Activated CD8-positive, alpha-beta memory T cell treated with anti-CD3 and anti-CD28 coated beads for 1 hour (primary cell): ENCODE measurements at places on chromosomes 7 and 10.
A peak's percentile ranks its signal among the peaks of the same experiment; 100 is the strongest.

DNA sequence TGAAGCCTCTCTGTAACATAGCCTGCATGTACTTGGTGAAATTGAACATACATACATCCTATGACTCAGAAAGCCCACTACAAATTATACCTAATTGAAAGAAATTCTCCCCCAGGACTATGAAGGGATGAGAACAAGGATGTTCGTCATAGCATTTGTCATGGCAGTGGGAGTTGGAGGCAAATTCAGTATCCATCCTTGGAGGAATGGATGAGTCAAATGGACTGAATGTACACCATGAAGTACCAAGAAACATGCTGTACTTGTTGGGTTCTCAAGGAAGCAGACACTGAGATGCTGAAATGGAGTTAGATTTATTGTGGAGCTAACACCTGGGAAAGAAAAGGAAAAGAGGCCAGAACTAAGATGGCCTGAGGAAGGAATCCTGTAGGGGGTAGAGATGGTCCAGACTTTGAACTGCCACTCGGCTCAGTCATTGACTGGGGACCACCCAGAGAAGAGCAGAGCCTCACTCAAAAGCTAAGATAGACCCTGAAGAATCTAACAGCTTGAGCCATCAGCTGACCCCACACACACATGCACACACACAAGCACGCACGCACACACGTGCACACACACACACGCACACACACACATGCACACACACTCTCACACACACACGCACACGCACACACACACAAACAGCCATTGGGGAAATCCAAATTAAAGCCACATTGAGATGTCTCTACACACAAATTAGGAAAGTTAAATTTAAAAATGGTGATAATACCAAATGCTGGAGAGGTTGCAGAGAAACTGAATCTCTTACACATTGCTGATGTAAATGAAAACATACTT, 22.3 kb downstream of the AOC1 start:
- no peak for DNase-seq

DNA sequence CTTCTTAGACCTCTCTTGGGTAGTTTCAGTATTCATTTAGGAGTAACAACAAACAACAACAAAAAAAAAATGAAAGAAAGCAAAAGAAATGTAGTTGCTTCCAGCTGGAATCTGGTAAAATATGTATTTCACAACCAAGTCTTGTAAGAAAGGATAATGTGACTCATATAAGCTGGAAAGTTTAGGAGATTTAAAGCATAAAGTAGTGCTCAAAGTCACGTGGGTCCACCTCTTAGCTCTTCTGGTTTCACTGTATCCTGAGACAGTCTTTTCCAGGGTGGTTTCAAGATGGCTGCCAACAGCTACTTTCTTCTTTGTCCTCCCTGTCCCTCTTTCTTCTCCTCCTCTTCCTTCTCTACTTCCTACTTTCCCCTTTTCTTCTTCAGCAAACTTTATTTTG, 69.5 kb upstream of the CDK13 start:
- no peak for DNase-seq

- DNase-seq = peak; percentile 6
Observed at GRCh38 chr10:84267503-84268126, 22.8 kb downstream of the RGR start.

DNA sequence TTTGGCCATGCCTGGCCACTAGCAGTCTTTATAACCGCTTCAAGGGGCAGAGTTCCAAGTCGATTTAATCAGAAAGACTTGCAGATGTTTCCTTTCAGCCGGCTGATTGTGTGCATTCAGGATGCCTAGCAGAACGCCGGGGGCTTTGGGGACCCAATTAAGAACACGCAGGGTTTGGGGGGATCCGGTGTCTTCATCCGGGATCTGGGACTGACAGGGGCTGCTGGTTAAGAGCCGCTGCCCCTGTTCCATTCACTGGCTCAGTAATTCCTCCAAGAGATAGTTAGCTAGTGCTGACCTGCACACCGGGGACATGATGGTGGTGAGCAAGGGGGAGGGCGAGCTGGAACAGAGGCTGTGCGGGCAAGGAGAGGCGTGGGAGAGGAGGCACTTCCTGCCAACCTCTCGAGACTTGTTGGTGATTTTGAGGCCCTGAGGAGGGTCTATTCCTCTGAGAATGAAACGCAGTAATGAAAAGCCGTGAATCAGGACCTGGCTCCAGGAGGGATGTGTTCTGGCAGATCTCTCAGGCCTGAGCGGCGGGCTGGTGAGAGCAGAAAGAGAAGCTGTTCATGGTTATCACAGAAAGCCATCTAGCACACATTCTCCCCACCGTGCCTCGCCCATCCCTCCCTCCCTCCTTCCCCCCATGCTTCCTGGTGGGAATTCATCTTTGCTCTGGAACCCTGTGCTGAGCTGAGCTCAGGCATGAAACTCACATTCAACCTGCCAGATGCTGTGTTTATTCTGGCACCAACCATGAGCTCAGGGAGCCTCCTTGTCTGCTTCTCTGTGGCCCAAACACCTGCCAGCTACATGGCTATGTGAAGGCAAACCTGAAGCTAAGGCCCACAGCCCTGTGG, 152.0 kb downstream of the CCDC3 start:
- DNase-seq = no peak

DNA sequence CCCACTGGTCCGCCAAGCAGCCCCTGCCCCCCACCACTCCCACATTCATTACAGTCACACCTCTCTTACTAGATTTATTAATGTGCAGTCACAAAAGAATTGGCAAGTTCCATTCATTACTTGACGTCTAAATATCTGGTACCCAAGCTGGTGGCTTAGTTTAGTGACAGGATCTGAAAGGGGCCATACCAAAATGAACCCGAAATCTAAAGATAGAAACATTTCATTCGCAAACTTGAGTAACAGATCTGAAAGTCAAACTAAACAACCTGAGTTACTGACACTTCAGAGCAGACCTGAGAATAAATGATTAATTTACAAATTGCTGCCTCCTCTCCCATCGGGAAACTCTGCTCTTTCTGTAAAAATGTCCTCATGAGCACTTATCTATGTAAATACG, 53.4 kb downstream of the TNS3 start:
- no peak for DNase-seq

DNA sequence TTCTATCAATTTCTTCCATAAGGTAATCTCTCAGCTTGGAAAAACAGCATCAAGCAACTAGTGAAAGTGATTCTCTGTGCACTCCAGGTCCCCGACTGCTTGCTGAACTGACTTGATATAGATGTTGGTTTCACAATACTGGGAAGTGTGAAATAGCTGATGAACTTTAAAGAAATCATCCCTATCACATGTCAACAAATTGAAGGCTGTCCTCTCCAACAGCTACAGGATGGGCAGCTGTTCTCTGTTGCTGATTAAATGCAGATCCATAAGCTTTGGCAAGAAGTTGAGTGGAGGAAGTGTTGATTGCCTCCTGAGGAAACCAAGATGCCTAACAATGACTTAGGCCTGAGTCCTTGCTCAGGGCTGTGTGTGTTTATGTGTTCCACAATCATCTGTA, 130.4 kb upstream of the GDF10 start:
- no peak for DNase-seq

DNA sequence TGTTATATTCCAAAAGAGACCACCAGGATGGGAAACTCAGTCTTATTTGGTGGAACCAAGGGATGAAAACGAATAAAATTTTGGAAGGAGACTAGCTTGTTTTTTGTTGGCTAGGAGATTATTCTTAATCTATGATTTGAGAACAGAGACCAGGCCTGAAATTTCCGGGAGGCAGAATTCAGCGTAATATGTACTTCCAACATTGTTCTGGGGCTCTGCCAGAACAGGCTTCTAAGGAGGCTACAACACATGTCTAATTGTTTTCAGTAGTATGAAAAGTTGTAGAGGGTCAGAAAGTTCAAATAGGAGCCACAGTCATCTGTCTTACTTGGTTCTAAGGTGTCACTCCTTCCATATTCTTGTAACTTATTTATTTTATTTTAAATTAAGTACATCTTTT, 1.7 kb downstream of the DDX21 start:
- no peak for DNase-seq

DNA sequence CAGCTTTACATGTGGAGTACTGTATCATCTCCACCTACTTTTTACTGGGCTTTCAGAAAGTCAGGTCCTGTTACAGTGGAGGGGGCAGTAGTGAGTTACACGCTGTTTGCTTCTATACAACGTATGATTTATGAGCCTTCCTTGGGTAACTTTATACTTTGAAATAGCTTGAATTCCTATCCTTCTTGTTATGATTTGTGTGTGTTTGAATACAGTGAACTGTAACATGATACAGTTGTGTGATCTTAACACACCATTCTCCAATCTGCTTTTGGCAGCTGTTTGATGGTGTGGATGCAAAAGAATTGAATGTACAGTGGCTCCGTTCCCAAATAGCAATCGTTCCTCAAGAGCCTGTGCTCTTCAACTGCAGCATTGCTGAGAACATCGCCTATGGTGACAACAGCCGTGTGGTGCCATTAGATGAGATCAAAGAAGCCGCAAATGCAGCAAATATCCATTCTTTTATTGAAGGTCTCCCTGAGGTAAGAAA, 41.7 kb downstream of the SP8 start:
- no peak for DNase-seq

DNA sequence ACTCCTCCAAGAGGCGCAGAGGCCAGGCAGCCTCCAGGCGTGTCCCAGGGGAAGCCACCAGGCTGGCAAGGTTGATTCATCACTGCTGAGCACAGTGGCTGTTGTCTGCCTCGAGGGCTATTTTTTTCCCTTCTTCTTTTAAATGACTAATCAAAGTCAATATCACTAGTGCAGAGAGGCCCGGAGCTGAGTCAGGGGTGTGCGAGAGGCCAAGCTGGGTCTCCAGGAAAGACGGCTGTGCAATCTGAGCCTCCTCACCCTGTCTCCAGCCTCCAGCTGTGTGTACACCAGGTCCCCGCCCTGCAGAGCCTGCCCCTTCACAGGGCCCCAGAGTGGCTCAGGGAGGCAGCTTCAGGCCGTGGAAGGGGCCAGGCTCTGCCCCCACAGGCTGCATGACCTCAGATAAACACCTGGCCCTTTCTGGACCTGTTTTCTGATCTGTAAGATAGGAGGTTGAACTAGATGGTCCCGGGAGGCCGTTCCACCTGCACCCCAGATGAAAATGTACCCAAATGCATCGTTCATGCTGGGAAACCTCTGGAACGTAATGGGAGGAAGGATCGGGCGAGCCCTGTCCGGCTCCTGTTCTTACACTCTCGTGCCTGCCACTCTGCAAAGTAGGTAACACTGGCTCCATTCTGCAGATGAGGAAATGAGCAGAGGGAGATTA, 3.7 kb downstream of the STX1A start:
- no peak for DNase-seq

- no peak for DNase-seq
Observed at GRCh38 chr7:90536449-90536848, 59.7 kb upstream of the CDK14 start.

- no peak for DNase-seq
Observed at GRCh38 chr10:84770824-84771223, 442.4 kb downstream of the CCSER2 start.

- no peak for DNase-seq
Observed at GRCh38 chr10:85458324-85458723, 908.3 kb downstream of the GRID1 start.
